ENCODE measurements at places on chromosomes 5 and 9.

- no peak for DNase-seq
Observed at GRCh38 chr5:119828541-119828940, 199.2 kb downstream of the FAM170A start.

- DNase-seq, result no peak
Observed at GRCh38 chr9:4228606-4229005, 71.3 kb downstream of the GLIS3 start.

DNA sequence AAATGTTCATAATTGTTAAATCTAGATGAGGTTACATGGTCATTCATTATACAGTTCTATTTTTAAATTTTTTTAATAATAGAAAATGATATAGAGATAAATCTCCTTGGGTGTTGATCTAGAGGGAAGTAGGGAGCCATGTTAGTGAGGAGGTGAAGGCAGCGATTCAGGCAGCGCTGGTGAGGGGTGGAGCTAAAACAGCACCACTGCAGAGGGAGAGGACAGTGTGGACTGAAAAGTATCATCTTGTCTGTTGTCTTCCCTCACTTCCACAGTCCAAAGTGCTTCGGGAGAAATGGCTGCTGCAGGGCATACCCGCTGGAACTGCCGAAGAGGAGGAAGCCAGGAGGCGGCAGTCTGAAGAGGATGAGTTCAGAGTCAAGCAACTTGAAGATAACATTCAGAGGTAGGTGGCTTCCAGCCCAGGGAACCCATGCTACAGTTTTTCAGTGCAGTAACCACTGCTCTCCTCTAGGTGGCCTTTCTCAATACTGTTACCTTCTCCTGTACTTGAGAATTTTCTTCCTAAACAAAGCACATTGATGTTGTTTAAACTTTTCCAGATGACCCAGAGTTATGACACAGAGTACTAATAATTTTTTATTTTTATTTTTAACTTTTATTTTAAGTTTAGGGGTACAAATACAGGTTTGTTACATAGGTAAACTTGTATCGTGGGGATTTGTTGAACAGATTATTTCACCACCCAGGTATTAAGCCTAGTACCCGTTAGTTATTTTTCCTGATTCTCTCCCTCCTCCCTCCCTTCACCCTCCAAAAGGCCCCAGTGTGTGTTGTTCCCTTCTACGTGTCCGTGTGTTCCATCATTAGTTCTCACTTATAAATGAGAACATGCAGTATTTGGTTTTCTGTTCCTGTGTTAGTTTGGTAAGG is 100.5 kb downstream of the PALM2AKAP2 start:
- DNase-seq, result peak; percentile 42

DNA sequence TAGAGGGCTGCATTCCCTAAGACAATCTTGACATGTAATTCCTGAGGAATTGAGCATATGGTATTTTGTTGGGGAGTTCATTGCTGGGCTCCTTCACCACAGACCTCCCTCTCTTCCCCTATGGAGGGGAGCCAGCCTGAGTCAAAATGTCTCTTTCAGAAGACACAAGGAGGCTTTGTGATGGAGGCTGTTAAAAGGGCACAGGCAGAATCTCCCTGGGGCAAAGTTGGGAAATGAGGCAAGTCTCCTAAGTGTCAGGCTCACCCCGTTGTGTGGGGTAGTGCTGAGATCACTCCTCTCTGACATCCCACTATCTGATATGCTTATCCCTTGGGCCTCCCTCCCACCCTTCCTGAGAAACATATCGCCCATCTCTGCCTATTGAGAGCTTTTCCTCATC is 30.6 kb downstream of the GFRA3 start:
- no peak for DNase-seq

DNA sequence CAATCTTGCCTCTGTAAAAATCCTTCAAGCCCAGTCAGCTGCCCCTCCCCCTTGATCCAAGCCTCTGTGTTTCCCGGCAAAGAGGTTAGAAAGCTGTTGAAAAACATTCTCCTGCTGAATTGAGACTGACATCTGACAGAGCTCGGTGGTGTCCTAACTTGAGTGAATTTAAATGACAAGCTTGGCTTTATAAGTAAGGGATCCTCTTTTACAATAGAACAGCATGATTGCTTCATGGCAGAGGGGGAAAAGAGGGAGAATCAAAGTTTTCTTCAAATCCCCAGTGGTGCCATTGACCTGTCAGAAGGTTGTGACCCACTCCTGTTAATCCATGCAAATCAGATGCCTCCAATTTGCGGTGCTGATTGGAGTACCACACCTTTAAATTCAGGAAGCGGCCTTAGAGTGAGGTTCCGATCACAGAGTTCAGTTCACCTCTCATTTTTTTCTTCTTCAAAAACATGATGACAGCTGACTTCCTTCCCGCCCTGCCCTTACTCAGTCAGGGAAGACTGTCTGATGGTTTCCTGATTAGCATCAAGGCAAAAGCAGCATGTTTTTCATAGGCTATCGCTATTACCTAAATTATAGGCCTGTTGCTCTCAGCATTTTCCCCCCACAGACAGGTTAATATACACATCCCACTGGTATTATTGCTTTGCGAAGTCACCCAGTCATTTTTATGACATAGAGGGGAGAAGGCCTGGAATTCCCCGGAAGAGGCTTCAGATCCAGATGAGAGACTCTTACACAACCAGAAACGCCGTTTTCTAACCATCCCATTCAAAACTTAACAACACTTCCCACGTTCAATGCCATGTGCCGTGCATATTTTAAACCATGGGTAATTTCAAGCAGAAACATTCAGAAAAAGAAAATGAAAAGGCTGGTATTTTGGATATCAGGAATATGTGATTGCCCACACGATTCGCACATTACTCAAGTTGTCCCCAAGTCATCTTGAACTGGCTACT is 141.4 kb downstream of the EBF1 start:
- no peak for DNase-seq

DNA sequence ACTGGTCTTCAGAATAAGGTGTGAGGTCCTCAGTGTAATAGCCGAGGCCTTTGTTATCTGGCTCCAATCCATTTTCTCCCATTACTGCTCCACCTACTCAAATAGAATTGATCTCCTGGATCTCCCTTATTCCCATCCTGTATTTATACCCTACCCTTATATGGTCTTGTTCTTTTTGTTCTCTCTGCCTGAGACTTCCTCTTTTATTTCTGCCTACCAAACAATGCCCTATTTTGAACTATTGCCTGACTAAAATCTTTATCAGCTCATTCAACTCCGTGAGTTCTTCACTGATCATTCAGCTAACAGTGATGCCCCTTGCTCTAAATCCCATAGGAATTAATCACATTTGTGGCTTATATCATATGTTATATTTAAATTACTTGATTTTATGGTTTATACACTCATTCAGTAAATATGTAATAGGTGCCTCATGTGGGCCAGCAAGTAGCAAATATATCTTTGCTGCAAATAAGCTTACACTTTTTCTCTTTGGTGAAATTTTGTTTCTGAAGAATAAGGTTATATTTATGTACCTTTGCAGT is 417.5 kb upstream of the MEF2C start:
- no peak for DNase-seq

DNA sequence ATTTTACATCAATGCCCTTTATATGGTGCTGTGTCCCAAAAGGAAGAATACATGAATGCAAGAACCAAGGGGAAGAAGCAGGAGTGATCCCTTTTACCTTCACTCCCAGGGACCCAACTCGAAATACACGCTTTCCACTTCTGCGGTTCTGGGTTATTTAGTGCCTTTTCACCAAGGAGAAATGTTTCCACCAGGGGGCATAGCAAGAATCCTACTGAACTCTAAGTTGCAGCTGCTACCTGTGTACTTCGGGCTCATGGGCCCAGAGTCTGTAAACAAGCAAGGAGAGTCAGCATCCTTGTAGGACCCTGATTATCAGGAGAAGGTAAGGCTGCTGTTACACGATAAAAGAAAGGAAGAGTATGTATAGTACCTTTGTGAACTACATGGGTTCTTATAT is 45.7 kb downstream of the DPYSL3 start:
- no peak for DNase-seq

DNA sequence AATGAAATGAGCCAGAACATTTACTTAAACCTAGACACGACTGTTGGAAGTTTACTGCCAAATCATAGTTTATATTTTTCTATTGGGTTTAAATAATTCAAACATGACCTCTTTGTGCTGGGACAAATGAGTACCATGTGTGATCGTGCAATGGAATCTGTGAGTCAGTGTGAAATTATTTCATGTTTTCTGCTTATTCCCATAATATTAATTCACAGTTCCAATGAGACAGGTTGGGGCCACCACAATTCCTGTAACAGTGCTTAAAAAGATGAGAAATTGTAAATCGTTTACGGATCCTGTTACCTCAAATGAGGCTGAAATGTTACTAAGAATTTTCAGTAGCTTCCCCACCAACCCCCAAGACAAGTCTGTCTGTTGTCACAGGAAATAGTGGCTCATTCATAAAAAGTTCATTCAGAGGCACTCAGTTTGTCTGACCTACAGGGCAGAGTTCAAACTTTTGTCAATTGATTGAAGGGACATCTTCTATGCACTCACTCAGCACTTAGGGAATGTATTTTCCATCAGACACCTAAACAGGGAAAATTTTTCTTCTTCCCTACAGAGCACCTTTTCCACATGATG is 563.9 kb upstream of the ADAMTS16 start:
- DNase-seq, result no peak

- DNase-seq, result no peak
Observed at GRCh38 chr5:159878988-159879471, 37.3 kb upstream of the ADRA1B start.

DNA sequence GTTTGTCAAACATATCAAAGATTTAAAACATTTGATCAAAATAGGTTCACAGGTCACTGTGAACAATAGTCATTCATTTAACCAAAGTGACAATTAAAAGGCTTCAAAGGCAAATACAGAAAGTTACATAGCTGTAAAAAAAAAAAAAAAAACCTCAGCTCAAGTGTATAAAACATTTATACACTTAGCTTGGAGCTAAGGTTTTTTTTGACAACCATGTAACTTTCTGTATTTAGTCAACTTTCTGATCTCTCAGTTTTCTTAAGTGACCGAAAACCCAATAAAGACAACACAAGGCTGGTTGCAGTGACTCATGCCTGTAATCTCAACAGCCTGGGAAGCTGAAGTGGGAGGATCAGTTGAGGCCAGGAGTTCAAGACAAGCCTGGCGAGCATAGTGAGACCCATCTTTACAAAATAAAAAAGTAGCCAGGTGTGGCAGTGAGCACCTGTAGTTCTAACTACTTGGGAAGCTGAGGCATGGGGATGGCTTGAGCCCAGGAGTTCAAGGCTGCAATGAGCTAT is 16.4 kb upstream of the UBTD2 start:
- DNase-seq, result no peak

DNA sequence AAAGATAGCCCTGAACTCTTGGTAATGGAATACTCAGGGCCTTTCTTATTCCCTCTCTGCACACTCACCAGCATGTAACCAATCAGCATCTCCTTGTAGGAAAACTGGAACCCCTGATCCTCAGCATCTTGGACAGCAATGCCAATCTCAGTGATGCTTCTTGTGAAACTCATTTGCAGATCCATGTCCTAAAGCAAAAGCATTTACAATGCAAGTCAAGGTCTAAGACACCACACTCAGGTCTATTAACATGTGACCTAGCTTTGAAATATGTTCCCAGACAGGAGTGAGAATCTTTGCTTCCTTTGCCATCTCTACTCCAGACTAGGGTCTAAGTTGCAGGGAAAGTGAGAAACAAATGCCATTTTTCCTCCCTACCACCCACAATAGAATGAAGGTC is 38.2 kb downstream of the MROH2B start:
- no peak for DNase-seq

- no peak for DNase-seq
Observed at GRCh38 chr9:107938801-107939386, 449.3 kb upstream of the KLF4 start.

GRCh38 chr9:1294641-1295258 is 244.6 kb downstream of the DMRT2 start:
- DNase-seq, result no peak

- DNase-seq, result no peak
Observed at GRCh38 chr5:125719681-125720347, 703.4 kb upstream of the GRAMD2B start.

DNA sequence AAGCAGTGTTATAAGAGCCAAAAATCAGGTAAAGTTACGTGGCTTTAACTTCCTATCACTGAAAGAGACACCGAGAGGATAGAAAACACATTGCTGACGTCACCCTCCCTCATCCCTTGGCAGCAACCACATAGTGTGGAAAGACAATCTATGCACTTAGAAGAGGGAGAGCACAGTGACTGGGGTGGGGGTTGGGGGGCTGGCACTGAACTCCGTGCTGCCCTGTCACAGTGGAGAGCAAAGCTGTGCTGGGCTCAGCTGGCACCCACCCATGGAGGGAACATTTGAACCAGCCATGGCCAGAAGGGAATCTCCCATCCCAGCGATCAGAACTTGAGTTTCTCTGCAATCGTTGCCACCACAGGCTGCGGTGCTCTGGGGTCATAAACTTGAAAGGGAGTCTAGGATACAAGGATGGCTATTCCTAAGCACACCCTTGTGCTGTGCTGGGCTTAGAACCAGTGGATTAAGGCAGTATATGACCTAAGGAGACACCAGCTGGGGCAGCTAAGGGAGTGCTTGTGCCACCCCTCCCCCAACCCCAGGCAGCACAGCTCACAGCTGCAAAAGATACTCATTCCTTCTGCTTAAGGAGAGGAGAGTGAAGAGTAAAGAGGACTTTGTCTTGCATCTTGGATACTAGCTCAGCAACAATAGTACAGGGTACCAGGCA is 73.4 kb downstream of the KIAA0825 start:
- no peak for DNase-seq

DNA sequence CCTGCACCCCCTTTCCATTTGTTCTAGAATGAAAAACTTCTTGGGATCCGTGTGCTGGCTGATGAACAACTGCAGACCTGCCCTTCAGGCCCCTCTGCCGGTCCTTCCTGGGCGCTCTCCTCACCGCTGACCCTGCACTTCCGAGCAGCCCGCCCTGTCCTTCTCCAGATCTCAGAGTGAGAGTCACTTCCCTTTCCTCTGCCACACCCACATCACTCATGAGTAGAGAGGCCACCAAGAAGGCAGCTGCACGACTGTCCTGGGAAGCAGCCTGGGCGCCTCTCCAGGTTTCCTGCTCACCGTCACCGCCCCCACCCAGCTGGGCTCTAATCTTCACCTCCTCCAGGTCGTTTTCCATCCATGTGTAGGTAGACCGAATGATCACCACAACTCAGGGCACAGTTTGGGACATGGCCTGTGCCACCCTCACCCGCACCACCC is 35.0 kb upstream of the NSMF start:
- no peak for DNase-seq

- DNase-seq, result no peak
Observed at GRCh38 chr9:15433661-15434060, 11.0 kb downstream of the SNAPC3 start.

DNA sequence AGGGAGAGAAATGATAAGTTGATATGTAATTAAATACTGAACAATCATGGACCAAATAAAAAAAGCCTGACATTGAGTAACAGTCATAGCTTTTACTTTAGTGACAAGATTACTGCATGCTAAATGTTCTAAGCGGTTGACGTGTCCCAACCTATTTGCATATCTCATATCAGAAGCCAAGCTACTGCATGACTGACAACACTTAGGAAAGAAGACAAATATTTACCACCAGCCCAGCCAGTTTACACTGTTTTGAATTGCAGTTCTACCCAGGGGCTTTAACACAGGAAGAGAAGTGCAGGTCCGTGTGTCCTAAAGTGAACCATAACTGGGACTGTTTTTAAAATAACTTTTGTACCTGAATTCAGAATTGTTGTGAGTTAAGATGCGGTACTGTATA is 219.9 kb downstream of the PRDM9 start:
- no peak for DNase-seq

Measured in stimulated activated CD8-positive, alpha-beta memory T cell treated with anti-CD3 and anti-CD28 coated beads, Interleukin-4, amount 100 ng/mL, for 48 hours (primary cell).